ENCODE measurements at places on chromosomes 3 and 15. TPM values are rescaled to one million over a fixed set of nuclear protein-coding genes. Genes with fewer than 3 reads are reported as not detected.

Gene ISY1
- total RNA-seq, result 21.8 TPM

Gene RASGRF1
- not detected for total RNA-seq

Gene PIERCE2
- total RNA-seq, result 3.1 TPM

Gene GPR160
- total RNA-seq, result 0.26 TPM

Gene MGLL
- 77.0 TPM for total RNA-seq

Gene LOXL1
- total RNA-seq, result 126 TPM

Gene SPINK8
- total RNA-seq, result not detected

All from smooth muscle cell of the pulmonary artery (primary cell).